Erythroblast (primary cell): ENCODE measurements at places on chromosomes 4 and X.

GRCh38 chr4:156915221-156915620 lies 56.4 kb downstream of the PDGFC start:
- DNase-seq: no peak

- no peak for DNase-seq
Measured at GRCh38 chr4:128107766-128108165, 46.7 kb downstream of the LARP1B start.

DNA sequence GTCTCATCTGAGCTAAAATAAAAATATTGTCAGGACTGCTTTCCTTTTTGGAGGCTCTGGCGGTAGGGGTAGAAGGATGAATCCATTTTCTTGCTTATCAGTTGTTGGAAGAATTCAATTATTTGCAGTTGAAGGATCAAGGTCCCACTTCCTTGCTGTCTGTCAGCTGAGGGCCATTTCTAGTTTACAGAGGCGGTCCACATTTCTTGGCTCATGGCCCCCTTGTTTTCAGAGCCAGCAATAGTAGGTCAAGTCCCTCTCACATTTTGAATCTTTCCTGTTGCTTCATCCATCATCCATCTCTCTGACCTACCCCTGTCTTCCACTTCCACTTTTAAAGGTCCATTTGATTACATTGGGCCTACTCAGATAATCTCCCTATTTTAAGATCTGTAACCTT lies 1099.3 kb upstream of the DIAPH2 start:
- no peak for DNase-seq

DNA sequence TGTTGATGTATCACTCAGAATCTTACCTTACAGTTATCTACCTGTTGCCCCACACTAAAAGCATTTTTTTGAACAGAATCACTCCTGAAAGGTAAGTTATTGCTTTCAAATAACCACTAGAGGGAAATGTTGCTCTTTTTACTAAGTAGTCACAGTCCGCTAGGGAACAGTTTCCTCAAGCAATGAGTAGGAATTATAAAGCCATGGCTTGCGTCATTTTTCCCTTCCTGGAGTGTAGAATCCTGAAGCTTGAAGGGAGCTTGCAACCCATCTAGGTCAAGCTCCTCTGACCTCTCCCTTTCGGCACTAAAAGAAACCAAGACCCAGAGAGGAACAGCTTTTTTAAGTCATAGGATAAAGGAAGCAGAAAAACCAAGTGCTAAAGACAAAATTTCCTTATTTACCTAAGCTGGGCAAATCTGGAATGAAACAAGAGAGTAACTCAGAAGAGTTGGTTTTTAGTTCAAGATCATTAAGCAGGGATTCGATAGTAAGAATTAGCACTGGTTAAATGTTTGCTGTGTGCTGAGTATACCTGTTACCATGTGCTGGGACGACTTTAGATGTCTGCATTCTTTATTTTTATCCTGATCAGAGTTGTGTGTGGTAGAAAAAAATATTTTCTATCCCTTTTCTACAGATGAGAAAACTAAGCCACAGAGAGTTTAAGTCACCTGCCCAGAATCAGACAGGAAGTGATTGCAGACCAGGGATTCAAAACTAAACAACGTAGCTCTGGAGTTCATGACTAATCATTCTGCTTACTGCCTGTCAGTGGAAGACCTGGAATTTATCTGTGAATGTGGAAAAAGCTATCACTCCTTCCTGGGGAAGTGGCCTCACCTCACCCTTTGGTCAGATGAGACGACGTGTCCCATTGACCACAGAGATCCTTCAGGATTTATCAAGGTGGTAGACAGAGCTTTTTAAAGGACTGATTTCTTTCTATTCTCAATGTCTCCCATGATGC lies 631.5 kb downstream of the RAB28 start:
- peak; percentile 23 for DNase-seq

DNA sequence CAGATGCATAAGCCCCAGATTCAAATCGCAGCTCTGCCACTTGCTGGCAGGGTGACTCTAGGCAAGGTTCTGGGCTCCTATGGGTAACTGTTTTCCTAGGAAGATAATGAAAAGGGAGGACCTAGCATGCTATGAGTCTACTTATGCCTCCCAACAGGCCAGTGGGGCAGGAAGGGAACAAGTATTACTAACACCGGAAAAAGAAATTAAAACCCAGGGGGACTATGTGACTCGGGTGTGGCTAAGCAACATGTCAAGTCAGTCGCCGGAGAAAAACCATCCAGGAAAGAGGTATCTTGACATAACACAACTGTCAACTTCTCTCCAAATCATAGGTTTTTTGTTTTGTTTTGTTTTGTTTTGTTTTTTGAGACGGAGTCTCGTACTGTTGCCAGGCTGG lies 45.5 kb upstream of the RBPJ start:
- no peak for DNase-seq

DNA sequence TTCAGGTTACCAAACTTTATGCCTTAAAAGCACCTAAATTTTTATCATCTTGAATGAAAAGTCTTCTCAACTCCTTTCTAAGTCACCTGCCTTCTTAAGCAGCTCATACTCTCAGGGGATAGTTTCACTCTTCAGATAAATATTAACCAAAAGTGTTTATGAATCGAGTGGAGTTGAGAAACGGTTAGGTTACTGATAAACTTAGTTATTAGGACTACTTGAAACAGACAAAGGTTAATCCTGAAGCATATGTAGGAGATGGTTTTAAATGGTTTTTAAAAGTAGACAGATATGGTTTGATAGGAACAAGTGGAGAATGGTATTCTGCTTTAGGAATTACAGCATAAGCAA lies 32.8 kb downstream of the CLDN22 start:
- DNase-seq: no peak

GRCh38 chr4:146098397-146098796 lies 77.1 kb upstream of the LSM6 start:
- DNase-seq: no peak

DNA sequence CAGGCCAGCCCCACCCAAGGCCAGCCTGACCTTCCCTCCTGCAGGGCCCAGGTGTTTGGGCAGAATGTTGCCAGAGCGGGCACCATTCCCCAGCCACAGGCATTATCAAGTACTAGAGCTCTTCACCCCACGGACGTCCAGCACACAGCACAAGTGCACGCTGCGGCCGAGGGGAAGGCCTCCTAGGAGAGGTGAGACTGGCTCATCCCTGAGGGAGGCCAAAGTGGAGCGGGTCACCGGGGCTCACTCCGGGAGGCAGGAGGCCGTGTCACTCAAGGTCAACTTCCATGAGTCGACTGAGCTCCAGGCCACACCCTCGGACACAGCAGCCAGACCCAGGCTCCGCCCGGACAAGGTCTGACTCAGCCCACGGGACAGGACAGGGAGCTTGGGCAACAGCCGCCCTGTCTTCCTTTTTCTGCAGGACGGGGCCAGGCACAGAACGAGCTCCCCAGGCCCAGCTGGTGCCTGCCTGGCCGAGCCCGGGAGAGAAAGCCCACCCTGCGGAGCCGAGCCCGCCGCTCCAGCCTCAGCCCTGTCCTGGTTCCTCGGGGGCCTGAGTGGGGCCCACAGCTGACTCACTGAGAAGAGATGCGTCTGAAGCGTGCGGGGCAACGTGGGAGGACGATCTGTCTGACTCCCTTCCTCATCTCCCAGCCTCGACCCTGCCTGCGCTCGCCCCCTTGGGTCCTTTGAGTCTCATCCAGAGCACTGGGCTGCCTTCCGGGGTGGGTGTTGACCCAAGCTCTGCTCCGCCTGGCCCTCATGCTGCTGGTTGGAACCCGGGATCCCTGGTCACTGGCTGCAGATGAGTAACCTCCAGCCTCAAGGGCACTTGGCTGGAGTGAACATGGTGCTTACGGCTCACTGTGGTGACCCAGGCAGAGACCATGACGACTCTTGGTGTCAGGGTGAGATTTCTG lies 1.6 kb downstream of the SLC49A3 start:
- DNase-seq: peak; percentile 59

DNA sequence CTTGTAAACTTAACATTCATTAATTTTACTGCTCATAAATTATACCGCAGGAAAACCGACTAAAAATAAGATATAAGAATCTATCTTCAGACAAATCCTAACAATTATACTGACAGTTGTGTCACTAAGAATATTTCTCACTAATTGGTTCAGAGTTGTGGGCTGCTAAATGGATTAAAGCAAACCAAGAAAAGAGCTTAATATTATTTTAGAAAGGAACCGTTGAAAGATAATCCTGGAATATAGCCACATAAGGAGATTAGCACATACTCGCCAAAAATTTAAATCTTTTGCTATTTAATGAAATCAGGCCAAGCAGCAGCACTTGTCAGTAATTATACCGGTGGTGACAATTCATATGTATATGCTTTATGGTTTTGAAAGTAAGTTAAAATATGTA lies 132.8 kb downstream of the SLIT2 start:
- no peak for DNase-seq

- DNase-seq: no peak
Measured at GRCh38 chr4:136687118-136687517, 845.2 kb downstream of the PCDH18 start.

DNA sequence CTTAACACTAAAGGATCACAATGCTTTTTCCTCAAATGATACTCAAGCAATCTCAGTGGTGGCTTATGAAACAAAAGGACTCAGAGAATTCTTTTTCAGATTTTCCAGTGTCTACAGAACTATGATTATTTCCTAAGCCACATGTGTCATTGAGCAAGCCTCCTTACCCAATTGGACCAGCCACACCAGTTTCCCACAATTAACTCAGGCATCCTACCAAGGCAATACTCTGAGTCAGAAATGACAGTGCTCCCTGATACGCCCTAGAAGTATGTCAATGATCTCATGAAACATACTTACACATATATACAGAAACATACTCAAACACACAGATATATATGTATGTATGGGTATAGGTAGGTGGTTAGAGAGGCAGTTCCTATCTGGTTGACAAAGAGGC lies 4.8 kb downstream of the ADAMTS3 start:
- peak; percentile 32 for DNase-seq

- DNase-seq: no peak
Measured at GRCh38 chr4:58749206-58749605, 1639.0 kb upstream of the IGFBP7 start.

DNA sequence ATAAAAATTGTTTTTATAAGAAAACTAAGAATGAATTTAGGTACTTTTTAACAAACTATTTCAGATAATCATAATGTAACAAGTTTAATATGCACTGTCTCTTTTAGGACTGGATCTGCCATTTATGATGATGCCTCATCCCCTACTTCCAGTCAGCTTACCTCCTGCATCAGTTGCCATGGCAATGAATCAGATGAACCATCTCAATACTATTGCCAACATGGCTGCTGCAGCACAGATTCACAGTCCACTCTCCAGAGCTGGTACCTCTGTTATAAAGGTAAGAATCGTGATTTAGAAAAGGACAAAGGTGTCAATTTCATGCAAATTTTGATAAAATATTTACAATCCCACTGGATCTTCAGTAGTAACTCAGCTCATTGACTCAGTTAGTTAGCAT lies 566.2 kb downstream of the DACH2 start:
- DNase-seq: no peak

GRCh38 chr4:40305328-40306170 lies 29.6 kb upstream of the CHRNA9 start:
- no peak for DNase-seq

GRCh38 chr4:38678078-38678477 lies 14.1 kb downstream of the KLF3 start:
- no peak for DNase-seq

- no peak for DNase-seq
Measured at GRCh38 chr4:5112333-5113095, 61.2 kb downstream of the STK32B start.

DNA sequence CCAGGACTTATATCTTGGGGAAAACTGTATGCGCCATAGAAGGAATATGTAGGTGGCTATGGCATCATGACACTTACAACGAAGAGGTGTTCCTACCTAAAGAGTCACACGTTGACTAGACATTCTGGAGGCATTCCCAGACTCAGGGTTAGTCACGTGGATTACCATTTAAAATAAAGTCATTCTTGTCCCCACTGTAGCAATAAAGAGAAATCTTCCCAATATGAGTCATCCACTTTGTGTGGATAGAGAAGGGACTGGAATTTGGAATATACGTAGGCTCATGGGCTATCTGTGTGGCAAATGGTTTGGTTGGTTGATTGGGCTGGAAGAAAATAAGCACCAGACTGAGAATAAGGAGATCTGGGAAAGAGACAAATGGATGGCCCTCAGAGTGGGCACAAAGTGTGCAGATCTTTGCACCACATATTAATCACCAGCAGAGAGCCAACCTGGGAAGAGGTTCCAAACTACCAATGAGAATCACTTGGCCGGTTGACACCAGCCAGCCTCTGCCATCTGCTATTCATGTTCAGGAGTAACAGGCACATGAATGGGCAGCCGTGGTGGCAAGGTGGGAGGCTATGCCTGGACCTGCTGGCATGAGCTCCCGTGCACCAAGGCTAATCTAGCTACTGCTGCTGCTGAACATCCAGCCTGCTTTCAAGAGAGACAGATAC lies 41.0 kb downstream of the MTNR1A start:
- DNase-seq: no peak

GRCh38 chr4:105637408-105638176 lies 70.9 kb downstream of the INTS12 start:
- DNase-seq: no peak

- DNase-seq: no peak
Measured at GRCh38 chrX:12488771-12489170, 302.4 kb upstream of the PRPS2 start.

DNA sequence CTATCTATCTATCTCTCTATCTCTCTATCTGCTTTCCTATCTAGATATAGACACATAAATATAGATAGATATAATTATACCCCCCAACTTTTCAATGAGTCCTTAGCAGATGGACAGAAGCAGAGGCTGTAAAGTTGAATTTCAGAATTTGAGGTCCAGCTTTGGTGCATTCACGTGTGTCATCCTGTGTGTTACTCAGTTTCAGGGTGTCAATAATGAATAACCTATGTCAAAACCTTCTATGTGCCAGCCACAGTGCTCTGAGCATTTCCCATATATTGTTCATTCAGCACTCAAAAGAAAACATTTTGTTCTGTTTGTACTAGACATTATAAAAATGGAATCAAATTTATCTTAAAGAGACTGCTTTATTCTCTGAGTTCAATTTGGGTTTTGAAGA lies 310.0 kb downstream of the ARHGAP24 start:
- DNase-seq: no peak

GRCh38 chr4:168707205-168707604 lies 210.4 kb downstream of the PALLD start:
- DNase-seq: no peak

GRCh38 chrX:16039834-16040233 lies 83.5 kb upstream of the GRPR start:
- DNase-seq: no peak

DNA sequence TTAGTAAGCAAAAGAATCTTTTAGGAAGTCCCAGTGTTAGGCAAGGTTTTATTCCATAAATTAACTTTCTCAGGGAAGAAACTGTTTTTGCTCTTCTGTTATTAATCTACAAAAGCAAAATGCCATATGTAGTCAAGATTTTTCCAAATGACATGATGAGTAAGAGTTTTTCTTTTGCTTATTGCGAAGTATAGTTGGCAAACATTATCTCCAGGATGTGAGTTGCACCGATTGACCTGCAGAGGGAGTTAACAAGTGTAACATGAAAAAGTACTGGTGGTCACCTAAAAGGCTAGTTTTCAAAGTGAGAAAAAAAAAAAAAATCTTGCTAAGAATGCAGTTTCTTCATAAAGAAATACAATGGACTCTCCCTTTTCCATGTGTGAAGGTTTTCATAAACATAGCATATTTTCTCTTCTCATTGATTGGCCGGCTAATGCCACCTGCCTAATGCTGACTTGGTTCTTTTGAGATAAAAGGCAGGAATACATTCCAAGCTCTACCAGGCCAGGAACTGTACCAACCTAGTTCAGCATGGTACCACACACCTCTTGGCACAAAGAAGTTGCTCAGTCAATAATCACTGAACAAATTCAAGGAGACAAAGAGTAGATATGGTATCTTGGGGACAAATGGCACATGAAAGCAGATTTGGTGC lies 100.2 kb downstream of the LNX1 start:
- DNase-seq: peak; percentile 15
